ENCODE measurements at places on chromosomes 5 and 9.
A peak's percentile ranks its signal among the peaks of the same experiment; 100 is the strongest.

DNA sequence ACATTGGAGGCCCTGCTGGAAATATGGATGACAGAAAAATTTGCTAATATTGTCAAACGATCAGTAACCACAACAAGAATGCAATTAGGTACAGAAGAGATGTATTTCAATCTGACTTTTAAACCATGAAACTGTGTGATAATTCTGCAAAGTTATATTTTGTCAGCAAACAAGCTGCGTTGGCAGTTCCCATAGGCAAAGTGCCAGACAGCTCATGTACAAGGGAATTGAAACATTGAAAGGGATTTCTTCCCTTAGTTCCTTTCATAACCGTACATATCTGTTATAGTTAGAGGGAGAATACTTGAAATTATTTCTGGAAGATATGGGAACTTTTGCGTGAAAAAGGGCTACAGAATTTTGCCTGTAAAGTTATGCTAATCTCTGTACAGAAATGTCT, 419.4 kb upstream of the PTGER4 start:
- peaks cover 11% of the 10 kb centered on the region for H3K4me1 ChIP-seq
- no peak for DNase-seq
- peaks cover 6% of the 10 kb centered on the region for H3K36me3 ChIP-seq
- H3K4me3 ChIP-seq = no peak overlapping the region

GRCh38 chr5:8394965-8395364, 526.0 kb downstream of the MTRR start:
- no peaks in the 10 kb centered on the region for H3K36me3 ChIP-seq
- H3K4me3 ChIP-seq = no peak overlapping the region
- no peak overlapping the region for H3K27ac ChIP-seq
- DNase-seq = no peak
- no peaks in the 10 kb centered on the region for H3K27me3 ChIP-seq

GRCh38 chr9:86469476-86470250, 115.5 kb upstream of the TUT7 start:
- H3K4me3 ChIP-seq = no peak overlapping the region
- H3K4me1 ChIP-seq = no peaks in the 10 kb centered on the region
- H3K27me3 ChIP-seq = peaks cover 4% of the 10 kb centered on the region
- DNase-seq = no peak

GRCh38 chr9:129497005-129497812, 123.7 kb downstream of the C9orf50 start:
- H3K4me3 ChIP-seq = peak overlapping the region; percentile 55
- no peaks in the 10 kb centered on the region for H3K27me3 ChIP-seq
- H3K27ac ChIP-seq = peak overlapping the region; percentile 57
- no peak for DNase-seq

GRCh38 chr9:129582855-129583254, 38.0 kb downstream of the C9orf50 start:
- H3K27ac ChIP-seq = peak overlapping the region; percentile 60
- H3K36me3 ChIP-seq = no peaks in the 10 kb centered on the region
- H3K27me3 ChIP-seq = no peaks in the 10 kb centered on the region
- DNase-seq = peak; percentile 48
- peaks cover 95% of the 10 kb centered on the region for H3K4me1 ChIP-seq

GRCh38 chr5:179217356-179217755, 127.9 kb downstream of the ADAMTS2 start:
- no peak overlapping the region for H3K27ac ChIP-seq
- H3K27me3 ChIP-seq = no peaks in the 10 kb centered on the region
- DNase-seq = no peak
- H3K36me3 ChIP-seq = no peaks in the 10 kb centered on the region
- no peak overlapping the region for H3K4me3 ChIP-seq

DNA sequence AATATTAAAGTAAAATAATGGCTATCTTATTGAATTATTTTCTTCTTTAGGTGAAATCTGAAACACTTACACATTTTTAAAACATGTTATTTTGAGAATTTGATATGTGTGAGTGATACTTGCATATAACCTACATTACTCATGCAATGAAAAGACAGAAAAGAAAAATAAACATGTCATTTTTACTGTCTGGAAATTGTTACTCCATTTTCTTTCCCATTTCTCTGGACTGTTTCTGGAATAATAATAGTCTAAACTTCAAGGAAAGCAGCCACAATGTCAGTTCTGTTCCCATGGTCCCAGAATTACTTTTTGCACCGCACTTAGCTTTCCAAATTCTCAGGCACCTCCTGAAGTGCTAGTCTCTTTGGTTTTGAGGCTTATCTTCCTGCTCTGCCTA, 145.5 kb downstream of the PRR16 start:
- no peak for DNase-seq
- no peaks in the 10 kb centered on the region for H3K4me1 ChIP-seq
- no peak overlapping the region for H3K27ac ChIP-seq
- no peaks in the 10 kb centered on the region for H3K27me3 ChIP-seq
- H3K36me3 ChIP-seq = no peaks in the 10 kb centered on the region
- no peak overlapping the region for H3K4me3 ChIP-seq

DNA sequence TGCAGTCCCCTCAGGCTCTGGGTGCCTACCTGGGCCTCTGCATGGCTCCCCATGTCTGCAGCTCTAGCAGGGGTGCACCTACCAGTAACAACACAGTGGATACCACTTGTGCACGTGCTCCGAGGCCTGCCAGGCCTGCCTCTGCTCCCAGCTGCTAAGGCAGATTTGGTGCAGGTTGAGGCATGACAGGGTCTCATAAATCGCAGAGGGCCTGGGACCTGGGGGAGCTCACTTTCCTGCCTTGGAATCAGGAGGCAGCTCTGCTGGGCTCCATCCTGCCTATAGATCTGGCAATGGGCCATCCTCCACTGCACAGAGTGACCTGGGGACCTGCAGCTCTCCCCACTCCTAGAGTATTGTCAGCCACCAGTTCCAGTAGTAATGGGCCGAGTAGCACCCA, 121.9 kb upstream of the CXCL14 start:
- no peaks in the 10 kb centered on the region for H3K27me3 ChIP-seq
- no peaks in the 10 kb centered on the region for H3K36me3 ChIP-seq
- no peak overlapping the region for H3K27ac ChIP-seq

GRCh38 chr9:105700668-105701067, 6.3 kb downstream of the TMEM38B start:
- H3K4me1 ChIP-seq = peaks cover 3% of the 10 kb centered on the region
- DNase-seq = no peak
- no peak overlapping the region for H3K27ac ChIP-seq

DNA sequence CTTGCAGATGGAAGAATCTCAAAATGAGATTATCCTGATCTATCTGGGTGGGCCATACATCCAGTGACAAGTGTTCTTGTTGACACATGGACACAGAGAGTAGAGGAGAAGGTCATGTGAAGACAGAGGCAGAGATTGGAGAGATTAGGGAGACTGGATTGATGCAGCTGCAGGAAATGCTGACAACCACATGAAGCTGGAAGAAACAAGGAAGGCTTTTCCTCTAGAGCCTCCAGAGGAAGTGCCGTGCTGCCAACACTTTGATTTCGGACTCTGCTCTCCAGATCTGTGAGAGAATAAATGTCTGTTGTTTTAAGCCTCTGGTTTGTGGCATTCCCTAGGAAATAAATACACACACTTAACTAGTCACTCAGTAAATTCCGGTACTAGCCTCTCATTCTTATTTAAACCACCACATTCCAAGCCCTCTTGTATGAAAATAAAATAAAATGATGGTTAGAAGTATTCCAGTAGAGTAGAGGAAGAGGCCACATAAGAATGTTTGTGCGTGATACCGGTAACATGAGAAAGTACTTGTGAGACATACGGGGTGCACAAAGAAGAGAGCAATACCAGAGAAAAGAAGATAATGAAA, 110.9 kb upstream of the DMAC1 start:
- no peaks in the 10 kb centered on the region for H3K36me3 ChIP-seq
- peaks cover 3% of the 10 kb centered on the region for H3K4me1 ChIP-seq
- H3K4me3 ChIP-seq = no peak overlapping the region
- peak overlapping the region; percentile 7 for H3K27ac ChIP-seq

- H3K4me3 ChIP-seq = no peak overlapping the region
- H3K27me3 ChIP-seq = no peaks in the 10 kb centered on the region
- H3K27ac ChIP-seq = no peak overlapping the region
- no peaks in the 10 kb centered on the region for H3K36me3 ChIP-seq
- no peaks in the 10 kb centered on the region for H3K4me1 ChIP-seq
Observed at GRCh38 chr5:101904736-101905135, 391.3 kb downstream of the SLCO4C1 start.

DNA sequence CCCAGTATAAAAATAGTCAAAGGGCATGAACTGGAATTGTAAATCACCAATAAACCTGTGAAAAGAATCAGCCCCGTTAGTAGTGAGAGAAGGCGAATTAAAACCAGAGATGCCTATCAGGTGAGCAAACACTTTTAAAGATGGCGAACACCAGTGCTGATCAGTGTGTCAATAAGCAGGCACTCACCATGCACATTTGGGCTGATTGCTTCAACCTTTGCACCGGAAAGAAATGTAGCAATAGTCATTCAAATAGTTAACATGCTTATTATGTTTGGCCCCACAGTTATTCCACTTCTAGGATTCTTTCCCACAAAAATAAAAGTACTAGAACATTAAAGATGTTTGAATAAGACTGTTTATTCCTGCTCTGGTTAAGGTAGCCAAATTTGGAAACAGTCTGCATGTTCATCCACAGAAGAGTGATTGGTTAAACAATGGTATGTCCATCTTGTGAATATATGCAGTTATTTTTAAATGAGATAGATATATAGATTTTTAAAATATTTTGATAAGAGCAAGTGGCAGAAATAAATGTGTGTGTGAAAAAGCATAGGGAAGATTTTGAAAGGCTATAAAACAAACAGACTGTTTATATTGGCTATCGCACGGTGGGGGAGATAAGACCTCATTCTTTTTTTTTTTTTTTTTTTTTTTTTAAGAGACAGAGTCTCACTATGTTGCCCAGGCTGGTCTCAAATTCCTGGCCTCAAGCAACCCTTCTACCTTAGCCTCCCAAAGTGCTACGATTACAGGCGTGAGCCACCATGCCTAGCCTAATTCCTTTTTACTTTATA, 112.2 kb downstream of the PIP5K1B start:
- peaks cover 11% of the 10 kb centered on the region for H3K27me3 ChIP-seq
- H3K36me3 ChIP-seq = no peaks in the 10 kb centered on the region
- H3K4me1 ChIP-seq = no peaks in the 10 kb centered on the region
- H3K4me3 ChIP-seq = no peak overlapping the region

DNA sequence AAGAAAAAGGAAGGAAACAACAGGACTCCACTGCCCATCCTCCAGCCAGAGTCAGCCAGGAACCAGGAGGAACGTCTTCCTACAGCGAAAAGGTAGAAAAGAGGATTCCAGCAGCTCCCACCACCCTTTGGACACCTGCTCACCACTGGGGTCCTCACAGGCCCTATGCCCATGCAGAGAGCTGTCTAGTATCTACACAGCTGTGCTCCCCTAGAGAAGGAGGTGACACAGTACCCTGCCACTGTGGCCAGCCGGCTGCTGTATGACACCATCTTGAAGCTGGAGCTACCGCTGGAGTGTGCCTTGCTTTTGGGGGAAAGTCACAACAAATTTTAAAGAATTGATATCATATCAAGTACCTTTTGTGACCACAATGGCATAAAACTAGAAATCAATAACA, 92.6 kb downstream of the GTF3C4 start:
- H3K36me3 ChIP-seq = no peaks in the 10 kb centered on the region
- no peak overlapping the region for H3K27ac ChIP-seq
- H3K4me1 ChIP-seq = no peaks in the 10 kb centered on the region
- DNase-seq = no peak
- no peak overlapping the region for H3K4me3 ChIP-seq

- H3K4me1 ChIP-seq = no peaks in the 10 kb centered on the region
- H3K4me3 ChIP-seq = no peak overlapping the region
- no peaks in the 10 kb centered on the region for H3K36me3 ChIP-seq
- H3K27me3 ChIP-seq = no peaks in the 10 kb centered on the region
- no peak overlapping the region for H3K27ac ChIP-seq
Observed at GRCh38 chr5:93274291-93274690, 306.7 kb downstream of the NR2F1-AS1 start.

DNA sequence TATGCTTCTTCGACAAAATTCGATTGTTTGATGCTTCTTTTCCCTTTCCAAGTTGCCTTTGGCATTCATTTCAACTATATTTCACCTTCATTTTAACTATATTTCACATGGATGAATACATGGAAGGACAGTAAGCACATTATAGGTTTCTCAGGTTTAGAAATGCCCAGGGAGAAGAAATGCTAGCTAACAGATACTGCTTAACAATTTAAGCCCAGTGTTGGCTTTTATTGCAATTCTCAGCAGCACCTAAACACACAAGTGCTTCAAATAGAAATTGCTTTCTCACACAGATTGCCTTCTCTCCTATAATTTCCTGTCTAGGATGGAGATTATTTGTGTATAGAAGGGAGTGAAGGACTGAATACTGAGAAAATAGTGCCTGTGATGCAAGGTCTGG, 30.2 kb upstream of the SMC5 start:
- no peak overlapping the region for H3K27ac ChIP-seq
- H3K4me1 ChIP-seq = no peaks in the 10 kb centered on the region
- no peaks in the 10 kb centered on the region for H3K36me3 ChIP-seq
- no peak for DNase-seq
- no peaks in the 10 kb centered on the region for H3K27me3 ChIP-seq

DNA sequence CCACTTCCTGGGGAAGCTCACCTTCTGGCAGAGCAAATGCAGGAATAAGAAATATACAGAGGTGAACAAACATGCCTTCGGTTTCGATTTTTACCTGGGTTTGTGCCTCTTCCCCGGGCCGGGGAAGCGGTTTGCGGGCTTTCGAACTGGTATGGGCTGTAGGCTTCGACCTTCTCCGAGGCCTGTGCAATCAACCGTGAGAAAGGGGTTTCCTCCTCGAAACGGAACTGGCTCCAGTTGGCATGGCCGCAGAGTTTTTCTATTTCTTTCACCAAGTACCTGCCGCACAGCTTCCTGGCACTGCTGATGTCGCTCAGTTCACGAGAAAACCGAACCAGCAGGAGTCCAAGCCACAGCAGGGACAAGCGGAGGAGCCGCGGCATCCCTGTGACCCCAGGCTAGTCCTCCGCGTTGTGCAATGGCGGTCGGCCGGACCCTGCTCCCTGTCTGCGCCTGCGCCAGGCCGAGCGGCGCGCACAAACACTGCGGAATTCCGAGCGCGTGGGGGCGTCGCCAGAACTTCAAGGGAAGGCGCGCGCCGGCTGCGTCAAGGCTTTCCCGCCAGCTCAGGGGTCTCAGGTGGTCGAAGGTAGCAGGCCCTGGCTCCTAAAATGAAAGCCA, at the start of gene INSL6:
INSL6 (minus strand) TSS at position 420 of the 621 bp plus-strand sequence; CDS start at position 383, 37 bp downstream.
- peaks cover 12% of the 10 kb centered on the region for H3K4me1 ChIP-seq
- H3K36me3 ChIP-seq = peaks cover under 1% of the 10 kb centered on the region
- no peak within 1 kb of the TSS for H3K27ac ChIP-seq
- H3K27me3 ChIP-seq = no peaks in the 10 kb centered on the region
- no peak for DNase-seq

- no peak for DNase-seq
- H3K36me3 ChIP-seq = no peaks in the 10 kb centered on the region
- no peak overlapping the region for H3K27ac ChIP-seq
- no peaks in the 10 kb centered on the region for H3K4me1 ChIP-seq
Observed at GRCh38 chr5:72543811-72544210, 36.6 kb upstream of the ZNF366 start.

Data from activated CD8-positive, alpha-beta T cell treated with anti-CD3 and anti-CD28 coated beads, Interleukin-2, amount 10 ng/mL, durations not matched to agents 7 days and 5 days (primary cell).